ENCODE measurements at places on chromosomes 13 and 19. TPM values are rescaled to one million over a fixed set of nuclear protein-coding genes. Genes with fewer than 3 reads are reported as not detected.

DNA sequence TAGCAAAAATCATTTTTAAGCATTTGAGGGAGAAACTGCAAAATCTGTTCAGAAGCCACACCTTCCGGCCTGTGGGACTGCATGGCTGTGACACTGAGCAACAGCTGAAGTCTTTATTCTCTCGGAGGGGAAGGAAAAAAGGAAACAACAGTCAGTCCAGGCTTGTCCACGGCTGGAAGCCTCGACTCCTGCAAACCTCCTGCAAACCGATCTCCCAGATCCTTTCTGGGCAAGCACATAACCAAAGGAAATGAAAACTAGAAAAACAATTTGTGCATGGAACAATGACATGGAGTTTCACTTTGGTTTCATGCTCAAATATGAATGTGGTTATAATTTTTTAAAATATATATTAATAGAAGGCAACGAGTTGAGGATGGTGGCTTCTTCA lies 1.0 kb downstream of the COL4A1 start:
- DNase-seq = no peak

- no peak for DNase-seq
Measured at GRCh38 chr19:51324167-51324481, 12.7 kb downstream of the IGLON5 start.

- no peak for DNase-seq
Measured at GRCh38 chr19:51272183-51272810, 21.4 kb downstream of the SIGLECL1 start.

GRCh38 chr13:58598241-58598640 lies 966.7 kb downstream of the PCDH17 start:
- no peak for DNase-seq

DNA sequence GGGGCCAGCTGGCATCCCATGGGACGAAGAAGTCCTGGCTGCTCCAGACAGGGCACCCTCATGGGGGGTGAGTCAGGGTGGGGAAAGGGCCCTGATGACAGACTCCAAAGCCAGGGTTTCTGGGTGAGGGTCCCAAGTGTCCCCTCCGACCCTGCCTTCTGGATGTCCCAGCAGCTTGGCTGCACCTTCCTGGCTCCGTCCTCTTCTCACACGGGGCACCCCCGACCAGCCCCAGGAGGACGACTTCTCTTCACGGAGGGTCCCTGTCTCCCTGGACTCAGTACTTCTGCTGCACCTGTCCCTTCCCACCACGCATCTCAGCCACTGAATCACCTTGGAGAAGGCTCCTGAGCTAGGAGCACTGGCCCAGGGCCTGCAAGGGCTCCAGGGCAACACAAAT lies 19.9 kb downstream of the MIER2 start:
- DNase-seq = no peak

Gene LRRC63
- 0.31 TPM for total RNA-seq

DNA sequence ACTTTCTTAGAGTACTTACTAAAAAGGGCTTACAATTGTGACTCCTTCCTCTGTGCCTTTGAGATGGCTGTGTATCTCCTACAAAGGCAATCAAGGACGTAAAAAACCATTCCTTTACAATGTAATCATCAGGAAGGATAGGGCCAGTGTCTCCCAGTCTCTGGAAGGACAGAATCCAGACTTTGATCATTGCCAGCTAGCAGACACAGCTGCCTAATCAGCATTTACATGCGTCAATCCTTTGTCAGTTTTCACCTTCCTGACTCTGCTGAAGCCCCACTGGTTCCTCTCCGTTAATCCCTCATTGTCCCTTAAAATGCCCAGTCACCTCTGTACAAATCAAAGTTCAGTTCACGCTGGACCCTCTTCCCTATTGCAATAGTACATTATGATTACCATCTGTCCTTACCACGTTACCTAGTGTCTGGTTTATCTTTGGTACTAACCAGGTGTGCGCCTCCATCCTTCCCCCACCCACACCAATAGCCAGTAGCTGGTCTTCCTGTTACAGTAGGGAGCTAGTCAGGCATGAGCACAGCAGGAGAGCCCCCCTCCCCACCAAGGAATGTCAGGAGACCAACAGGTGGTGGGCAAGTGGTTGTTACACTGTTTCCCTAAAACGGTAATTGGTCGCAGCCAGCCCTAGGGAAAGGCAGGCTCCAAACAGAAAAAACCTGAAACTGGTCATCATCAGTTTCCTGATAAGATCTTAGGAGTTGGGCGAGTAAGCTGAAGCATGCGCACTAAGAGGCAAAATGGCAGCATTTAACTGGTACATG lies 49.7 kb downstream of the TGDS start:
- DNase-seq = no peak

- DNase-seq = no peak
Measured at GRCh38 chr13:23141964-23142363, 38.8 kb upstream of the SGCG start.

DNA sequence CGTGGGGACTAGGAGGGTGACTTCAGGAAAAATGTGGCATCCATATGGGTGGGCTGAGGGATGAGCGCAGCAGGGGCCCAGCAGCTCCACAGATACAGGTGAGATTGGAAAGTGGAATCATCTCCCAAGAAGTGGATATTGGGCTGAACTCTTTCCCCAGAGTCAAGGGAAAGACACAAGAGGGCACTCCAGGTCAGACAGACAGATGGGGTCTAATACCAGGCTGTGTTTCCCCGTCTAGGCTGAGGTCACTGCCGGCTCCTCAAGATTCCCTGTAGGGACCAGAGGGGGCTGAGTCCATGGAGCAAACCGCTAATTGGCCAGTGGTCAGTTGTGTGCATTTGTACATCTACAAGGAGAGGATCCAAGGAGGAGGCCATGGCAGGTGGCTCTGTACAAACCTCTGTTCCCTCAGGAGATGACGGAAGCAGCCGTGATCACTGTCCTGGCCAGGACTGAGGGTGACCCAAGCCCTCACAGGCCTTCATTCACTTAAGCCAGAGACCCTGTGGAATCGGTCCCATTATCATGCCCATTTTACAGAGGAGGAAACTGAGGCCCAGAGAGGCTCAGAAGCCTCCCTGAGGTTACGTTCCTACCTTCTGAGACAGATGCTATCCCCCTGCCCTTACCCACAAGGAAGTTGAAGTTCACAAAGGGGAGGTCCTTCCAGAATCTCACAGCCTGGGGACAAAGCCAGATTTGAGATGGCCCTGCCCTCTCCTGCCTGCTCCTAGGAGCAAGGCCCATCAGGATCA lies 14.9 kb upstream of the IGLON5 start:
- DNase-seq = no peak

DNA sequence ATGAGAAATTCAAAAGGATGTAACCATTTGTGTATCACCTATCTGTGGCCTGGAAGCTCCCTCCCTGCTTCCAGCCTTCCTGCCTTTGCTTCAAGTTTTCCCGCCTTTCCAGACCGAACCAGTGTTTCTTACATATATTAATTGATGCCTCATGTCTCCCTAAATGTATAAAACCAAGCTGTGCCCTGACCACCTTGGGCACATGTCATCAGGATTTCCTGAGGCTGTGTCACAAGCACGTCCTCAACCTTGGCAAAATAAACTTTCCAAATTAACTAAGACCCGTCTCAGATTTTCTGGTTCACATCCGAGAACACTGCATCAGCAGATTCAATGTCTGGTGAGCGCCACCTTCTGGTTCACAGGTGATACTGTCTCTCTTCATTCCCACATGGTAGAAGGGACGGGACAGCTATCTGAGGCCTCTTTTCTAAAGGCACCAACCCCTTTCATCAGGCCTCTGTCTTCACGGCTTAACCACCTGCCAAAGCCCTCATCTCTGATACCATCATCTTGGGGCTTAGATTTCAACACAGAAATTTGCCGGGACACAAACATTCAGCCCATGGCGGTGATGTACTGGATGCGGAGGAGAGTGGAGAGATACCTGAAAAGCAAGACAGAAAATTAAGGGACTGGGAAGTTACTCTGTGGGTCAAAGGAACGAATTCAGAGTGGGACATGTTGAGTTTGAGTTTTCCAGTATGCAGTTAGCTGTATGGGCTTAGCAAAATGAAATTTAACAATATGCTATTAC lies 58.7 kb upstream of the PABPC3 start:
- DNase-seq = peak; percentile 60

Gene CFAP97D2
- total RNA-seq = 3.8 TPM

DNA sequence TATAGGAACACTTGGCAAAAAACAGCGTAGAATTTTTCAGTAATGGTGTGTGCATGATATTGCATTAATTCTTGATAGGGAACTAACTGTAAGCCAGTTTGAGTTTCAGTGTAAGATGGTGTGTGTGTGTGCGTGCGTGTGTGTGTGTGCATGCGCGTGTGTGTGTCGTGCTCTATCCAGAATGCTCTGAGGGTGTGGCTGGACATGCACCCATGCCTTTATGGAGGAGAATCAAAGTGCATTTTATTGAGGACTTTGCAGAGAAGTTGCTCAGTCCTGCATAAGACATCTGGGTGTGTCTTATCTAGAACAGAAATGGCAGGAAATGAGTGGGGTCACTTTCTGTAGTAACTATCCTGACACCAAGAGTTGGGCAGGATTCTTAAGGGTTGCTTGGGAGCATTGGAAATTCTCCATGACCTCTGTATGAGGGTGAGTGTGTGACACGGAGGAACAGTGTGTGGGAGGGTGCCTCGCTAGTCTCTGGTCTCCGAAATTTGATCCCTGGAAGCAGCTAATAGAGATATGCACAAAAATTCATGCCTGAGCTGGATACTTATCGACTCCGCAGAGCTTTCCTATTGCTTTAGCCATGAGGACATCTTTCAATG lies 252.2 kb downstream of the TSHZ3 start:
- DNase-seq = no peak

- no peak for DNase-seq
Measured at GRCh38 chr19:35704218-35704617, at the start of gene ZBTB32. Gene ZBTB32 (plus strand): TSS chr19:35704558. CDS start chr19:35714627, 10,069 bp downstream.

DNA sequence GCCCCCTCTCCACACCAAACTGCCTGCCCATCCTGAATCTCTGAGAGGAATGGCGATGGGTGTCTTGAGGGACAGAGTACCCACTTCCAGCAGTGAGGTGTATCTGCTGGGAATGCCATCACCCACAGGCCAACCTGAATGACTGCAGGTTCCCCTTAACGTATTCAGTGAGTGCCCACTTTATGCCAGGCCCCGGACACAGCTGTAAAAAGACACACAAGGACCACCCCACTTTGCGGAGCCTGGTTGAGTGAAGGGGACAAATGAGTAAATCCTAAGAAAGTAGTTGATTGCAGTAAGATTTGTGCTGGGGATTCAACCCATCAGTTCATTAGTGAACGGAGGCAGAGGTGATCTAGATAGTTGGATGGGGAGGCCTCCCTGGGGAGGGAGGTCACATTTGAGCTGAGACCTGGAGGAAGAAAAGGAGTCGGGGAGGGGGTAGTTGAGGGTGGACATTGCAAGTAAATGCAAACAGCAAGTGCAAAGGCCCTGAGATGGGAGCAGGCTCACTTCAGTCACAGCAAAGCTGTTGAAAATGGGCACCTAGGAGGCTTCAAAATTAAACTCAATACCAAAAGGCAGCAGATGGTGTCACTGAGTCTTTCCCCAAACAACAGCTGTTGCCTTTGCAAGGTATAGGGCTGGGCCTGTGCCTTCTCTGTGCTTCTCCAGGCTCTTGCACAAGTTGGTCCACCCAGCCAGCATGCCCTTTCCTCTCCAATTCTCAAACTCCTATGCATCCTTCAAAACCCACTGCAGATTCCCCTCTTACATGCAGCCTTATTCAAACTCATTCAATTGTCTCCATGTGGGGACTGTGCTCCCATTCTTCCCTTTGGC lies 4.3 kb downstream of the GDF15 start:
- DNase-seq = no peak

Gene C19orf73
- total RNA-seq = 0.60 TPM

GRCh38 chr13:113535381-113535781 lies 44.9 kb upstream of the DCUN1D2 start:
- DNase-seq = no peak

- DNase-seq = no peak
Measured at GRCh38 chr19:15453091-15453578, 3.4 kb upstream of the WIZ start.

Gene ZNF112
- total RNA-seq = not detected

All from CD8-positive, alpha-beta T cell (primary cell).